ENCODE measurements at places on chromosomes 3 and 15.

GRCh38 chr3:139546772-139547171 is 7.2 kb upstream of the RBP1 start:
- no peak for DNase-seq

DNA sequence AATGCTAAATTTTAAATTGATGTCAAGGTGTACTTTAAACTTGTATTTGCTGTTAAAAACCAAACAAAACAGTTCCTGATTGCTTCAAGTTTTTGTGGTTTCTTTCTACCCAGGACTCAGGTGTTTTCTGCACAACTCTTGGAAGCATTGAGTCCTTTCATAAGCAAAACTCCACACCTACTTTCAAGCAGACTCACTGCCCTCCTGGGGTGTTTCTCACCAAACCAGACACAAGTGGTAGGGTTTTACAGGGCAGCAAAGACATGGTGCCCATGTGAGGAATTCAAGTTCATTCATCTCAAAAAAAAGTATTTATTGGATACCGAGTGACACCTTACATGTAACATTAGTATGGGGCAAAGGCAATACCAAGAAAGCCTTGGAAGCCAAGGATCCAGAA is 146.7 kb upstream of the BNIP2 start:
- DNase-seq, result no peak

DNA sequence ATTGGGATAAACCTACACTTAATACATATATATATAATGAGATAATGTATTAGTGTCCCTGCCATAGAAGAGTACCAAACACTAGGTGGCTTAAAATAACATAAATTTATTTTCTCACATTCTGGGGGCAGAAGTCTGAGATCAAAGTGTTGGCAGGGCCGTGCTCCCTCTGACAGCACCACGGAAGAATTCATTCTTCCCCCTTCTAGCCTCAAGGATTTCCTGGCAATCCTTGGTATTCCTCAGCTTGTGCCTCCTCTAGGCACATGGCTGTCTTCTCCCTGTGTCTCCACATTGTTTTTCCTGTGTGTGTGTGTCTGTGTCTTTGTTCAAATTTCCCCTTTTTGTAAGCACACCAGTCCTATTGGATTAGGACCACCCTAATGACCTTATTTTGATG is 115.2 kb upstream of the AGBL1 start:
- DNase-seq, result no peak

- no peak for DNase-seq
Measured at GRCh38 chr3:129555616-129556357, 12.8 kb downstream of the H1-8 start.

GRCh38 chr3:49172551-49173041 is 1.2 kb downstream of the KLHDC8B start:
- no peak for DNase-seq

GRCh38 chr3:43958005-43958770 is 267.4 kb downstream of the ABHD5 start:
- no peak for DNase-seq

DNA sequence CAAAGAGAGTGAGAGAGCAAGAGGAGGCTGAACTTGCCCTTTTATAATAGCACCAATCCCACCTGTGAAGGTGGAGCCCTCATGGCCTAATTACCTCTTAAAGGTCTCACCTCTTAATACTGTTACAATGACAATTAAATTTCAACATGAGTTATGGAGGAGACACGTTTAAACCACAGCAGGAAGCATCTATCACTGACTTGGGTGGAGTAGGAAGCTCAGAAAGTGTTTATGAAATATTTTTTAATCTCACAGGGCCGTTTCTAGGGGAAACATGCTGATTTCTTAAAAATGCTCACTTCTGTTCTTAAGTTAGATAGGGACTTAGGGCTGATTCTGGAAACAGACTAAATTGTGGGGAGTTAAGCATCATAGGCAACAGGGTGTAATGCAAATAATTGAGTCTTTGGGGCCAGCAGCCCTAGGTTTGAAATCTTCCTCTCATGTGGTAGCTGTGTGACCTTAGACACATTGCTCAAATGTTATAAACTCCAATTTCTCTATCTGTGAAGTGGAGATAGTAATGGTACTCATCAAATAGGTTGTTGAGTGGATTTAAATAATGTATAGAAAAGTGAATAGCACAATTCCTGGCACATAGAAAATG is 133.3 kb upstream of the KLHL25 start:
- no peak for DNase-seq

DNA sequence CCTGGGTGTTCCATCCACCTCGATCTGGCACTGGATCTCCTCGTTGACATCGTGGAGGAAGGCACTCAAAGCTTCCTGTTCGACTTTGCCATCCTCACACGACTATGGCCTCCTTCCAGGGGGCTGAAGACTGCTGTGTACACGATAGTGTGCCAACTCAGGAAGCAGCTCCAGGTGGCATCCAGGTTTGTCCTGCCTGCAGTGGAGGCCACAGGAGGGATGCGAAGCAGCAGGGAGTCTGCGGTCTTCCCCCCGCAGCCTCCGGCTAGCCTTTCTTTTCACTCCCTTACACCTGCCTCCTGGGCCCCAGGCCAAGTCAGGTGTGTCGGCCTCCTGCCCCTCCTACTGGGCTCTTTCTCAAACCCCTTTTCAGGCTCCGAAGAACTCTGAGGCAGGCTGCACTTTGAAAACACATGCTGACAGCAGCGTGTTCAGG is 32.2 kb downstream of the SYNM start:
- DNase-seq, result no peak

DNA sequence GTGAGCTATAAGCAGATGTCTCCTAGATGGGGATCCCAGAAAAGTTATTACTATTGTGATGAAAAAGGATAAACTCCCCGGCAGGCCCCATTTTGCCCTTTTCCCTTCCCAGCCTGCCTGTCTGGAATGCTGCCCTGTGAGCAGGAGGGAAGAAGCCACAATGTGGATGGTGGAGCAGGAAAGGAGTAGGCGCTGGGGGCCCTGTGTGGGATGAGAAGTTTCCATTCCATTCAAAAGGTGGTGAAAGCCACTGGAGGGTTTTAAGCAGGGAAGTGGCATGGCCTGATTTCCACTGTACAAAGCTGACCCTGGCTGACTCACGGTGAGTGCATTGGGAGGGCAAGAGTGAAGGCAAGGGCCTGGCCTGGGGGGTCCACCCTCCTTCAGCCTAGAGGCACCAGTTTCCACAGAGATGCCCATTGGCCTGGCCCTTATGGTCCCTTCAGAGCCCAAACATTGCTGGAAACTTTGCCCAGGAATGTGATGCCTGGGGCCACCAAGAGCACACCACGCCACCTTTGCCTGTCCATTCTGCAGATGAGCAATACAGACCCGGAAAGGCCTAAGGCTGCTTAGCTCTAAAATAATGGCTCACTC is 206.9 kb downstream of the RPLP1 start:
- no peak for DNase-seq

DNA sequence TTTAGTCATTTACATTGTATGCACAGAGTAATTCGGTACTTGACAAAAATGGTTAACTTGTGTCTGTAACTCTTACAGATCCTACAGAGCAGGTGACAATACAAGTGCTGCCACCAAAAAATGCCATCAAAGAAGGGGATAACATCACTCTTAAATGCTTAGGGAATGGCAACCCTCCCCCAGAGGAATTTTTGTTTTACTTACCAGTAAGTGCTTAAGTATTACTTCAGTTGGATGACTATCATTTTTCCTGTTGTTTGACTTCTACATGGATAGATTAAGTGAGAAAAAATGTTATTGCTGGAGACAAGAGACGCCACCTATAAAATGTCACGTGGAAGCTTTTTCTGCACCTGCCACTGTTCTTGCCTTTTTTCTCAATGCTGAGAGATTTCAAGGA is 173.2 kb downstream of the ALCAM start:
- no peak for DNase-seq

DNA sequence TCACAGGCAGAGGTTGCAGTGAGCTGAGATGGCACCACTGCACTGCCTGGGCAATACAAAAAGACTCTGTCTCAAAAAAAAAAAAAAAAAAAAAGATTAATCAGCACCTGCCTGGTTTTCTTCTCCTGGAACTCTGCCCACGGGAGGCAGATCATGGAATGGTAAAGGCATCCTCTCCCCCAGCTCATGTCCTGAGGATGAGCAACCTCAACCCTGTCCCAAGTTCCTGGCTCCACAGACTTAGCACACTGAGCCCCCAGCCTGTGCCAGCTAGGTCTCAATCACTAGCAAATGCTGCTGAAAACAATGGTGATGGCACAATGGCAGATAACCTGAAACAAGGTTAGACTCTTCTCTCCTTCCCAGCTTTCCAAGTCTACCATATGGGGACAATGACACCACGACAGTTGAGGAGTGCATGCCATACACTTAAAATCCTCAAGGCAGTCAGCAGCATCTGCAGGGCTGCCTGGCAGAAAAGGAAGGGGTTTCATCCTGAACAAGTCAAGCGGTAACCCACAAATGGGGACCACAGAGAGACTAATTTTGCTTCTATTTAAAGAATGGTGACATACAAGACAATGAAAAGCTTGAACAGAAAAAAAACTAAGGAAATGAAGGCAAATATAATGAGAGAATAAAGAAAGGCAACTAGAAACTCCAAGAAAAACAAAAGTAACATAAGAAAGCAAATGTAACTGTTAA is 4.8 kb downstream of the CLN6 start:
- DNase-seq, result no peak

DNA sequence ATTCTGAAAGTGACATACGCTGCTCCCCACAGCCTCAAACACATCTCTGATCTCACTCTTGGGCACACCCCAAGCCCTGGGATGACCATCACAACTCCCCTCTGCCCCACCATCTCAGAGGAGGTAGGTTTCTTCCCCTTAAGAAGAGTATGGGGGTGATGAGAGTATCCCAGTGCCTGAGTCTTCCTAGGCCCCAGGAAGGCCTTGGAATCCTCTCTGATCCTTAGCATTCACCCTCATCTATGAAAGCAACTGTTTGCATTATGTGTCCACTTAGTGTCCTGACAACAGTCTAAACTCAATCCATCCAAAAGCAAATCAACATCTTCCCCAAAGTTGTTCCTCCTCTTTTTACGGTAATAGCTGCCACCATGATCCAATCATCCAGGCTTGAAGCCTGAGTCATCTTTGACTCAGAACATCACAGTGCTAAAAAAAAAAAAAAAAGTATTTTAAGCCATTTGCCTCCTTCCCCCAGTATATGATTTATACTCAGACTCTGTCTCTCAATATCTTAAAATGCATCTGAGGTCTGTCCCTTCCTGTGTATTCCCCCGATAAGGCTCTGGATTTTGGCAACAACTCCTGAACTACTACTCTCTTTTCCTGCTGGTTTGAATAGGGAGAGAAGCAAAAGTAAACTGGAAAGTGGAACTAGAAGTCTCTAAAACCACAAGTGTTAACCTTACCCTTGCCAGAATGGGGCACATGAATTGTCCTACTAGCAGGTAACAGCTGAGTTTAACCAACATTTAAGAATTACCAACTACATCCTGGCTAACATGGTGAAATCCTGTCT is 22.5 kb downstream of the POPDC2 start:
- no peak for DNase-seq

DNA sequence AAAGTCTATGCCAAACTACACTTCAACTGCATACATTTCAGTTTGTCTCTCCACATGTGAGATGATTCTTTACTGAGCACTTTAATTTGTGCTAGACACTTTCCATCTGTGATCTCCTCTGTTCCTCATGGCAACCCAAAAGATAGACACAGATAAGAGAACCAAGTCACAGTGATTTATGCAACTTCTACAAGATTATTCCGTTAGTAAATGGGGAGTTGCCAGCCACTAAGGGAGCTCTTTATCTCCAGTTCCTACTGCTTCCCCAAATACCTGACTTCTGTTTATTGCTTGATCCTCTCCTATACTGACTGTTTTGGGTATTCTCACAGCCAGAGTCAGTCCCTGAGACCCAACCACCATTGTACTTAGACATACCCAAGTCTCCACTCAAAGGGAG is 24.1 kb upstream of the AKAP13 start:
- DNase-seq, result no peak

GRCh38 chr15:76718863-76719262 is 186.3 kb downstream of the SCAPER start:
- DNase-seq, result no peak

DNA sequence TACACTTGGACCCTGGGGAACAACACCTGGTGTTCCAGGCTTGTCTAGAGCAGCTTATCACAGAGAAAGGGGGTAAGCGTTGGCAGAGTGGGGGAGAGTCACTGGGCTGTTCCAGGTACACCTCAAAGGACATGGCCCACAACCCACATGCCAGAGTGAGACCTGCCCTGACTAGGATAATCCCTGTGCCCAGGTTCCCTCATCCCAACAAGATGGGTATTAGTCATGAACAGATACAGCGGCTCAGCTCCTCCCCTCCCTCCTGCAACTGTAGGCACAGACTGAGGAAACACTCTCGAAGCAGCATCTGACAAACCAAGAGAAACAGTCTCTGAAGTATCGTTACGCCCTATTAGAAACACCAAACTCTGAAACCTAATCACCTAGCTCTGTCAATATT is 32.1 kb upstream of the RPS17 start:
- DNase-seq, result no peak

DNA sequence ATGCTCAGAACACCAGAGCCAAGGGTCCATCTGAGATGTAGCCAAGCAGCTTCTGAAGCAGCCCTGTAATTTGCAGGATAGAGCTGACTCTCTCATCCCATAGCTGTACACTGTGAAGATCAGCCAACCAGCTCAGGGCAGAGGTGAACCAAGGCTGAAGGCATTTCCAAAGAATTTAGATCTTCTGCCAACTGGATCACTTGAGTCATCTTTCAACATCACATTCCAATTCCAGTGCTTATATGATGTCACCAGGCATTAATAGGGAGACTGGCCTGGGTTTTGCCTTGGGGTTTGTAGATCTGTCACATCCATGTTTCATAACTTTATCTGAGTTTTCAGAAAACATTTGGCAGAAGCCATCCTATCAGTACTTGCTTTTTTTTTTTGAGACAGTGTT is 98.2 kb downstream of the NR2F2 start:
- DNase-seq, result no peak

DNA sequence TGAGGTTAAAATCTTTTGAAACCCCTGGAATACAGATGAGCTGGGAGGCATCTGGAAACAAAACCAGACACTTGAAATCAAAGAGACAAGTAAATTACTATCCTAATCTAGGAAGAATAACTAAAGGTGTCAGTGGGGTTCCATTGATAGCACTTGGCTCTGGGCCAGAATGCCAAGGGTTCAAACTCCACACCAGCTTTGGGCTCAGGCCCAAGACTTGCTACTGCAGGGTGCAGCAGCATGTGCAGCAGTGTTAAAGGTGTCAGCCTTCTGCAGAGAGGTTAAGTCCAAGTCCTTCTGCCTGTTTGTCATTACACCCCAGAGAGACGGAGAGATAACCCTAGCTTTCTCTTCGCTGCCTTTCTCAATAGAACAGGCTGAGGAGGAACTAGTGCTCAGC is 273.9 kb downstream of the TIGIT start:
- no peak for DNase-seq

- DNase-seq, result no peak
Measured at GRCh38 chr3:119360736-119361462, 66.7 kb downstream of the ARHGAP31 start.

- no peak for DNase-seq
Measured at GRCh38 chr3:88742106-88742505, 365.3 kb upstream of the EPHA3 start.

All from stimulated activated CD8-positive, alpha-beta memory T cell treated with anti-CD3 and anti-CD28 coated beads, Interleukin-15, amount 100 ng/mL, for 48 hours (primary cell).